ENCODE measurements at places on chromosomes 4 and X. TPM values are rescaled to one million over a fixed set of nuclear protein-coding genes. Genes with fewer than 3 reads are reported as not detected.

DNA sequence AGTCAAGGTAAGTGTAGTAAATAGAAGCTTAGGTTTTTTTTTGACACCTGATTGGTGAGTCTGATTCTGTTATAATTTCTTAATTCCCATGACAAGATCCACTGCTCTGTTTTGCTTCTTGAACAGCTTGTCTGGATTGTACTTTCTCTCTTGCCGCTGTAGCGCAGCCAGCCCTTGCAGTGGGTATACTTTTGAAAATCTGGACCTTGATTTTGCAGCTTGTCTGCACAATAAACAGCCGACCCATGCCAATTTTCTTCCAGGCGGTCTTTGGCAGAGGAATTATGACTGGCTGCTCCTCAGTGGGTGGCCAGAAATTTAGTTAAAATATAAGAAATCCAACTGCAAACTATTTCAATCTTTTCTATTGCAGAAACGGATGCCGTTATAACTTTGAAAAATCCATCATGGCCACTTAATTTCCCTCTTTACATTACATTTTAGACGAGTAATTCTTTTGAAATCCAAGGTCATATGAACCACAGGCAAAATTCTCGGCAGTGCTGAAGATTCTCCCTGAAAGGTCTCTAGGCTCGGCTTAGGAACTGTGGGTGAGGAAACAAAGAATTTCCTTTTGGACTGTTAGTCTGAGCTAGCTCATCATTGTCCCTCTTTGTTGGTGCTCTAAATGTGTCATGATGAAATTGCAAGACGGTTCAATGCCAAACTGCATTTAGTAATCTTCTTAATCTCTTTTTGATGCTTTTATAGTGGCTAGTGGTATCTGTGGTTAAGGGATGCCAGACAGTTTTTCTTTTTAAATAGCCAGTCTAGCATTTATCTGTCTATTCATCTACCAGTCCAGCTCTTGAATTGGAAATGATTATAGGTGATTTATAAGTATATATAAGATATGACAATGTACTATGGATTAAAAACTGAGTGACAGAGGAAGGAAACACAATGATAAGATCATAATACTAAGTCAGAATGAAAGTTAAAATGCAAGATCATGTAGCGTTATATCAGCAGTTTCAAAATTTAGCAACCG is 31.5 kb upstream of the PTTG2 start:
- no peak for DNase-seq

DNA sequence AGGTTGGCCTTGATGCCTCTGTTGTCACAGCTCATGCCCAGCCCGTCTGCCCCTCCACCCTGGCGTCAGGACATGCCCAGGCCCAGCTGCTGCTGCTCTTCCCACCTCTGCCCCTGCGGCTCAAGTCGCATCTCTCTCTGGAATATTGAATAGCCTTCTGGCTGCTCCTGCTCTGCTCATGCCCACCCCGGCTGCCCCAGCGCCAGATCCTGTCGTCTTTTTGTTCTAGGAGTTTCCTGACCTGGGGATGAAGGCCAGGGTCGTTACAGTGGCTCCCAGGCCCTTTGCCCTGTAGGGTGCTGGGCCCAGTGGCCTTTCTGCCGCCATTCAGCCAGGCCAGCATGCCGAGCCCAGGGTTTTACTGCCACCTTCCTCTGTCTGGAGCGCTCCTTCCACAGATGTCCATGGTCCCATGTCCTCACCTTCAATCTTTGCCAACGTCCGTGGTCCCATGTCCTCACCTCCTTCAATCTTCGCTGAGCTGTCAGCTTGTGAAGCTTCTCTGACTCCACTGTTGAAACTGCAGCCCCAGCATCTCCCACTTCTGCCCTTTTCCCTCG is 9.7 kb downstream of the MAEA start:
- no peak for DNase-seq

DNA sequence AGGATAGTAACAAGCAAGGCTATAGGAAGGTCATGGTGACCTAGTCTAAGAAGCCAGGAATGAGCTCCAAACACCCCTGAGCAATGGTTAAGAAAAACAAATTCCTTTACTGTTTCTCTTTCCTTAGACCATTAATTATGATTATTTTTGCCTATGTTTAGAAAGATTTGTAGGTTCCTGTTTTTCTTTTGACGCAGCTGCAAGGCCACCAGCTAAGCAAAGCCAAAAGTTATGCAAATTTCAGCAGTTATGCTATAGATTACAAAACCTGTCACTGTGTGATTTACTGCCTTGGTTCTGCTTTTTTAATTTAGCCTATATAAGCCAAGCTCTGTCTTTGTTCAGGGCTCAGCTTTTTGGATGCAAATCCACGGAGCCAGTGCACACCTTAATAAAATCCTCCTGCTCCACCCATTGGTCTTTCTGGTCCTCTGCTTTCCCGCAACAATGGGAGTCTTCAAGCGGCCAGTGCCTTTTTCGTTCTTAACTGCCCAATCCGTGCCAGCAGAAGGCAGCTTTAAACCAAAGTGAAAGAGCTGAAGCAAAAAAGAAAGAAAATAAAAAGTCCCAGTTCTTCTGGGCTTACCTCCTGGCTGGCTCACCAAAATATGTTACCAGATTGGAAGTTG is 1.4 kb upstream of the CEP135 start:
- no peak for DNase-seq

GRCh38 chr4:3077796-3078195 is 3.3 kb downstream of the HTT start:
- no peak for DNase-seq

GRCh38 chr4:65668201-65669089 is 1.8 kb downstream of the EPHA5 start:
- DNase-seq, result peak; percentile 68

DNA sequence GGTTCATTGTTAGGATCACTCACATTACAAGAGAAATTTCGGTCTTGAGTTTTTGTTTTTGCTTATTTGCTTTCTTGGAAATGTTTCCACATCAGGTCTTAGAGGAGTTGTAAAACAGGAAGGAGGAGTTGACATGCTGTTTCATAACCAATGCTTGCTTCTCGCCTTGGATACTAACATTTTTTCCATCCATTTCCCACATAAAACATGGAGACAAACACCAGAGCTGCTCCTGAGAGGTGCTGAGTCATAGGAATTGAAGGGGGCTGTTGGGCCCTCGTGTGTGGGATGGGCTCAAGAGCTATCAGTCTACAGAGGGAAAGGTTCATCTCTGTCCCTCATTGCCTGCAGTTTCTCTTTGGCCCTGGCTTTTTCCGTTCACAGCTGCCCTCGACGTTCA is 29.9 kb downstream of the TBL1X start:
- no peak for DNase-seq

GRCh38 chrX:49919617-49920016 is 2.8 kb upstream of the CLCN5 start:
- DNase-seq, result peak; percentile 81

GPR82 gene
- total RNA-seq, result not detected

All from thyroid gland (tissue), 4 donors.